ENCODE measurements at places on chromosomes 11 and 22. TPM values are rescaled to one million over a fixed set of nuclear protein-coding genes. Genes with fewer than 3 reads are reported as not detected.

Gene PRR33
- total RNA-seq: not detected

Gene OMP
- total RNA-seq: not detected

Gene PATE2
- total RNA-seq: not detected

Gene RIC3
- 1.9 TPM for total RNA-seq

Gene ENDOD1
- total RNA-seq: 18.9 TPM

Gene IRAG1
- 0.04 TPM for total RNA-seq

Gene C11orf97
- not detected for total RNA-seq

Gene CHRM1
- total RNA-seq: 0.24 TPM

Gene IGSF9B
- 3.2 TPM for total RNA-seq

Gene CNIH2
- 2.5 TPM for total RNA-seq

Gene ZNF280B
- total RNA-seq: 1.9 TPM

Gene ARHGAP32
- 3.4 TPM for total RNA-seq
